ENCODE measurements at places on chromosomes 7 and 10.

DNA sequence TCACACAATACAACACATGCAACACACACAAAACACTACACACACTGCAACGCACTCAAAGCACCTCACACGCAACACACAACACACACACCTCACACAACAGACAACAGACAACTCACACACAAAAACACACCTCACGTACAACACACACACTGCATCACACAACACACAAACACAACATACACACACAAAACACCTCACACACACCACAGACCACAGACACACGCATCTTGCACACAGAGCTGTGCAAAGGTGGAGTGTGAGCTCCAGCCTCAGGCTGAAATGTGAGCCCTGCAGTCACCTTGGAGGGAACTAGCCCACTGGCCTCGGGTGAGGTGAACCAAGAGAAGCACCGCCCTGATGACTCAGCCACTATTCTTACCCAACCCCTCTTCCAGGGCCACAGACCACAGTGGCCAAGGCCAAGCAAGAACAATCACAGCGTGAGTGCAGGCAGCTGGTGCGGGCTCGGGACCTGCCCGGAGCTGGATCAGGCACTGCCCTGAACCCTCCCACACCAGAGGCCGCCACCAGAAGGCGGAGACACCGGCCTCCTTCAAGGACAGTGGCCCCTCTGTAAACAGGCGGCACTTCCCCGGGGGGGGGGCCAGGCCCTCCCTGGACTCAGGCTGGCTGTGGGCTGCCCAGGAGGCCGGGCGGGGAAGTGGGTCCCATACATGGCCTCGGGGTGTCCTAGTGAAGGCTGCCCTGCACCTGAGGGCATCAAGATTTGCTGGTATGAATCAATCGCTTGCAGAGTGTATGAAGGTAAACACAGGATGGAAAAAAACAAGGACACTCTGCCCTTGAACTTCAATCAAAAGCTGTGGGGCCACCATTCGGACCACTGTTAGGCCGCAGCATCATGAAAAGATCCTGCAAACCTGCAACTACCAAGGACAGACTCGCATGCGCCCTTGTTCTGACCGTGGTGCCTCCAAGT is 106.7 kb downstream of the TNS3 start:
- no peak for DNase-seq

GRCh38 chr7:43764039-43764761 is 5.7 kb downstream of the BLVRA start:
- DNase-seq: no peak

DNA sequence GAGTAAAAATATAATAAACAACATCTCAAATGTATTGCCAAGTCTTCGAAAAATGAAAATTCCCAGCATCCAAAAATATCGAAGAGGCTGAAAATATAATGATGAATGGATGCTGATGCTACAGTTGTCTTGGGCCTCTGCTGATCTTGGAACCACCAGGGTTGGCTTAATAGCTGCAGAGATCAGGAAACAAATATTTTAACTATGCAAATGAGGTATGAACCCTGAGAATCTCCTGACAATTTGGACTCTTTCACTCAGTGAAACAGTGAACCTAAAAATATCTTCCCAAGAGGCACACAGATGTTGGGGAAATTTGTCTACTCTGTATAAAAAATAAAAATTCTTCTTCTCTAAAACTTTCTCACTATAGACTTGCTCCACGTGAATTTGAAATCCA is 97.7 kb upstream of the EGFR start:
- no peak for DNase-seq

- DNase-seq: no peak
Measured at GRCh38 chr7:158236400-158236799, 351.2 kb downstream of the PTPRN2 start.

GRCh38 chr7:102439963-102440795 is 6.8 kb downstream of the ORAI2 start:
- DNase-seq: no peak

GRCh38 chr10:436911-437665 is 252.4 kb downstream of the DIP2C start:
- no peak for DNase-seq

GRCh38 chr10:77500754-77501151 is 136.9 kb downstream of the KCNMA1 start:
- DNase-seq: no peak
